Erythroblast (primary cell): ENCODE measurements at places on chromosomes 4 and X.

- no peak for DNase-seq
Measured at GRCh38 chrX:98141466-98141865, 1257.8 kb downstream of the RPA4 start.

DNA sequence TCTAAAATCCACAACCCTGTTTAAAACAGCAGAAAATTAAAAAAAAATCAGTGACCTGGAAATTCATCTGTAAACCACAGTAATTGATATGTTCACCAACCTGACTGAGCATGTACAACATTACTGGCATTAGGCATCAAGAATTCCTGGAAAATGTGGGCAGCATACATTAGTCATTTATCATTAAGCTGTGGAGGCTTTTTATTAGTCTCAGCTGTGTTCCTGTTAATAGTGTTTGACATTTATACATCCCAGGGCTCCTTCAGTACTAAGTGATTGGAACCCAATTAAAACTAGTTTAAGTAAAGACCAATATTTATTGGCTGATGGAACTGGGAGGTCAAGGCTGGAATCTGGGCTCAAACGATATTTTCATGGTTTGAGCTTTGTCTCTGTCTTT lies 227.3 kb upstream of the GIMD1 start:
- no peak for DNase-seq

DNA sequence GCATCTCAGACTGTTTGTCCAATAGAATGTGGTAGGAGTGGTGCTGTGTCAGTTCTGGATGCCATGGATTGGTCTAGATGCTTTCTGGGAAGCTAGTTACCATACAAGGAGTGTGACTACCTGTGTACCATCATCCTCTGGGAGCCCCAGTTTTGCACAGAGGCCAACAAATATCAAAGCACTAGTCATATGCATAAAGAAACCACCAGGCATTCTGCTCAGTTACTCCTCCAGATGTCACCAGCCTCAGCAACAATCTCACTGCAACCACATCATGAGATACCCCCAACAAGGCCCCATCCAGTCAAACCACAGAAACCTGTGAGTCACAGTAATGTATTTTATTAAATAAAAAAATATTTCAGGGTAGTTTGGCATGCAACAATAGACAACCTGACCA lies 435.8 kb upstream of the CPEB2 start:
- DNase-seq, result no peak

DNA sequence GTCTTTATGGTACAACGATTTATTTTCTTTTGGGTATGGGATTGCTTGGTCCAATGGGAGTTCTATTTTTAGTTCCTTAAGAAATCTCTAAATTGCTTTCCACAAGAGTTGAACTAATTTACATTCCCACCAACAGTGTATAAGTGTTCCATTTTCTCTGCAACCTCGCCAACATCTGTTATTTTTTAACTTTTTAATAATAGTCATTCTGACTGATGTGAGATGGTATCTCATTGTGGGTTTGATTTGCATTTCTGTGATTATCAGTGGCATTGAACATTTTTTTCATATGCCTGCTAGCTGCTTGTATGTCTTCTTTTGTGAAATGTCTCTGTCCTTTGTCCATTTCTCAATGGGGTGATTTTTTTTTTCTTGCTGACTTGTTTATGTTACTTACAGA lies 42.8 kb downstream of the UCHL1 start:
- DNase-seq, result no peak

GRCh38 chr4:182776376-182777105 lies 140.6 kb downstream of the DCTD start:
- no peak for DNase-seq

- DNase-seq, result no peak
Measured at GRCh38 chr4:153480704-153481103, 14.5 kb downstream of the TMEM131L start.

- DNase-seq, result peak; percentile 8
Measured at GRCh38 chr4:182975806-182976205, 58.6 kb upstream of the DCTD start.

DNA sequence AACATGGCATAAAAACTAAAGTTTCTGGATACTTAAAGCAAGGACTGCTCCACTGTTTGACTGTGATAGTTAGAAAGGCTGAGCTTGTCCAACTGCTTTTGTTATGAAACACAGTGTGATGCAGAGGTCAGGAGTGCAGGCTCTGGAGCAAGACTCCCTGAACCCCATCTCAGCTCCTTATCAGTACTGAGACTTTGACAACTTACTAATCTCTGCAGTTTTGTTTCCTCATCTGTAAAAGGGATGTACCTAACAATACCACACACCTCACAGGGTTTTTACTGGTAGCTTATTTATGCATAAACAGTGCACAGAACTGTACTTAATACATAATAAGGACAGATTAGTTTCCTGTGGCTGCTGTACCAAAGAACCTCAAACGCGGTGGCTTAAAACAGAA lies 804.3 kb downstream of the FSTL5 start:
- DNase-seq, result no peak
